ENCODE measurements at places on chromosomes 12 and 14. TPM values are rescaled to one million over a fixed set of nuclear protein-coding genes. Genes with fewer than 3 reads are reported as not detected.

The CS gene
- total RNA-seq: 319 TPM

DNA sequence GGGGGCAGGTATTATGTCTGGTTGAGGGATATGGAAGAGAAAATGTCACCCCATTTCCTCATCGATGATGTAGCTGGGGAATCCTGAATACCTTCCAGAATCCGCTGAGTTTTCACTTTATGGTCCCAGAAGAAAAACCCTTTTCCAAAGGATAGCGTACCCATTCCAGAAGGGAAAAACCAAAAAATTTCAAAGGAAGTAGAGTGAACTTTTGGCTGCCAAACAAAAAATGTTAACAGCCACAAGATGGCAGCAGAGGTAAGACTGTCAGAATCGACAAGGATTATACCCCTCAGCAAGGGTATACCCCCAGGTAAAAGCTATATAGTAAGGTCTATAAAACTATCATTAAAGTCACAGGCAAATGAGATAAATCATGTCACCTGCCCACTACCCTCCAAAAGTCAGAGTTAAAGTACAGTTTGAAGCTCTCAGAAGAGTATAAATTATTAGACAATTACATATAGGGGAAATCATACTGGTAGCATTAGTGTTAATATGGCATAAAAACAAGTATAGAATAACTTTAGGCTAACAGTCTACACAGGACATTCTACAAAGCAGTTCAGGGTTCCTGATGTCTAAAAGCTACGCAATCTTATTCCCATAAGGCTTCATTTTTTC lies 18.0 kb downstream of the ACIN1 start:
- no peak for DNase-seq

GRCh38 chr14:81960781-81961180 lies 427.1 kb upstream of the SEL1L start:
- no peak for DNase-seq

DNA sequence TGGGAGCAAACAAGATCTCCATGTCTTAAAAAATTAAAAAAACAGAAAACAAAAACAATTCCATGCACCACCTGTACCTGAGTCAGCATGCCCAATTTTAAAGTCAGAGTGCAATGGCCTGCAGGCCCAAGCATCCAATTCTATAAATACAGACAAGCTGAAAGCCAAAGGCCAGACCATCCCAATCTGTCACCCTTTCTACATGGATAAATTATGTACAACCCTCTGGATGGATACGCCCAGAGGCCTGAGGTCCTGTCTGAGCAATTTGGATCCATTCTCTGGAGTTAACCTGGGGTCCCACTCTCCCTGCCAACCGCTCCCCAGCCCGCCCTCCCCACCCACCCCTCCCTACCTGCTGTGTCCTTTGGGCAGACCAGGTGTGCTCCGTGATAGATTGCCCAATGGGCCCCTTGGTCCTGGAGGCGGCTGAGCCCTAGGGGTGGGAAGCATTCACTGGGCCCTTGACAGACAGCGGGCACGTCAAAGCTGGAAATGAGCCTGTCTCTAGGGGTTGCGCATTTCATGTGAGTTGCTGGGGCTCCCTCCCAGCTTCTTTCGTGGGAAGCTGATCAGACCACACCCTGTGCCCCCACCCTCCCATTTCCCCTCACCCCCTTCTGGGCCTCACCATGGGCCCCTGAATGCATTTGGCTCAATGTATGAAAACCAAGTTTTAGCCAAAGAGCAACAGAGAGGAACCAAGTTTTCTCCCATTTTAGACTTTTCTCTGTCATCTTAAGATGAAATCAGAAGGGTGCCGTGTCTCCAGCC lies 171.3 kb downstream of the BCL11B start:
- DNase-seq: no peak

The GLIPR1 gene
- total RNA-seq: 10.3 TPM
